ENCODE measurements at places on chromosomes 11 and 22. TPM values are rescaled to one million over a fixed set of nuclear protein-coding genes. Genes with fewer than 3 reads are reported as not detected.
A peak's percentile ranks its signal among the peaks of the same experiment; 100 is the strongest.

CHRDL2 gene
- not detected for total RNA-seq

DNA sequence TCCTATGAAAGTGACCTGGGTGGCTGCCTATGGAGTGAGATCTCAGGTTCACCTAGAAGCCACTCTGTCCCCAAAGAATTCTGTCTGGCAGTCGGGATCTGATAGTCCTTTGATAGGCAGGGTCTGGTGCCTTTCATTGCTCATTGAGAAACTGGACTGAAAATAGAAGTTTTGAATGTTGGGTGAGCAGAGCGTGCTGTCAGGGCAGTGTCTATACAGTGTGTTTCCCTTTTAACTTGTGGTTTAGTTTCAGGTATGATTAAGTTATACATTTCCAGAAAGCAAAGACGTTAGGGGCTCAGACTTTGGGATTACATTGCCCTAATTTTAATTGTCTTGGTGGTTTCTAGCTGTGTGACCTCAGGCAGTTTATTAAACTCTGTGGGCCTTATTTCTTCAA lies 111.3 kb upstream of the PAX6 start:
- DNase-seq: no peak

- no peak for DNase-seq
Observed at GRCh38 chr11:75277991-75278790, 37.6 kb downstream of the TPBGL start.

SMTNL1 gene
- total RNA-seq: not detected

WEE1 gene
- total RNA-seq: 51.2 TPM

INSC gene
- total RNA-seq: under 0.01 TPM

CST6 gene
- total RNA-seq: not detected

DNA sequence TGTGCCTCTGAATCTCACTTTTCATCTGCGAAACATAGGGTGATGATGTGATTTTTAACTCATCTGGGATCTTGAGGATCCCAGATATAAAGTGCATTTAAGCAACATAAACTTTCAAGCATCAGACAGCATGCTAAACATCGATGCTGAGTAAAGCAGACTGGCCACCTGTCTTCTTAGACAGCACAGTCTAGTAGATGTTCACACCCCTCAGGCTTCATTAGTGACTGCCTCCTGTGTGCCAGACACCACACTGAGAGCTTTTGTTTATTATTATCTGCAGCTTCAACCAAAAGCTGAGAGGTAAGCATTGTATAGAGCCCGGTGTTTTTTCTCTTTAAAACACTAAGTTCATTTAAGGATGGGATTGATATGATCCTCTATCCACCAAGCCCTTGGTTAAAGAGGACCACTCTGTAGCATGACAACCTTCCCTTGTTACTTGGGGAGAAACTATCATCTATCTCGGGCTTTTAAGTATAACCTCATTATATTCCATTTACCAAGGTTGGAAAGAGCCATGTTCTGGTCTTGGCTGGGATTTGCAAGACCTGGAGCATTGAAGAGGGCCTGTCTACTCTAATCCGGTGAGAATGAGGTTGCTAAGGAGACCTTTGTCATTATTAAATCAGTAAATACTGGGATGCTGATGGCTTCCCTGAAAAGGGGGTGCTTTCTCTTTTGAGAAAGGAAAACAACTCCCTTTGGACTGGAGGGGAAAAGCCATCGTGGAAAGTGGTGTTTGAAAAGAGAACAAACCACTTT lies 114.2 kb upstream of the SEZ6L start:
- no peak for DNase-seq

DNA sequence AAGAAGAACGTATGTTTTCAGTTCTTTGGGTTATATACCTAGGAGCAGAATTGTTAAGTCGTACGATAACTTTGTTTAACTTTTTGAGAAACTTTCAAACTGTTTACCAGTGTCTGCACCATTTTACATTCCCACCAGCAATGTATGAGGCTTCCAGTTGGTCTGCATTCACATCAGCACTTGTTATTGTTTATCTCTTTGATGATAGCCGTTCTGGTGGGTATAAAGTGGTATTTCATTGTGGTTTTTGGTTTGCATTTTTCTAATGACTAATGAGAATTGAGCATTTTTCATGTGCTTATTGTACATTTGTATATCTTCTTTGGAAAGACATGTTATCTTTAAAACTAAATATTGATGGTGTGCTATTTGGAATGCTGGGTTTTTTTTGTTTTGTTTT lies 59.8 kb downstream of the KDM2A start:
- peak; percentile 83 for DNase-seq

GRCh38 chr11:62075438-62075837 lies 48.4 kb upstream of the INCENP start:
- DNase-seq: no peak

DNA sequence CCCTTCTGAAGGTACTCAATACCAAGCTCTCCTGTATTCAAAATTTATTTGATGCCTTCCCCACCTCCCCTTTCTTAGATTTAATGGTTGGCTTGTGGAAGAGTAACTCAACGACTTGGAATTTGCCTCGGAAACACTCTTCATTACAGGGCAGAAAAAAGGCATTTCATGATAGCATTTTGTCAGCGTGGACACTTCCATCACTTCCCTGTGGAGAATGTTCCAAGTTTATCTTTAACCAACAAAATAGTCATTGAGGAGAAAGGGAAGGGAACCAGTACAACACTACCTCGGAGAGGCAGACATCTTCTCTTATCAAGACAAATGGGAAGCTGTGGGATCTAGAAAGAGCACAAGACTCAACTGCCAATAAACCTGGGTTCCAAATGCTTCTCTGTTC lies 177.2 kb upstream of the MTMR2 start:
- no peak for DNase-seq

DNA sequence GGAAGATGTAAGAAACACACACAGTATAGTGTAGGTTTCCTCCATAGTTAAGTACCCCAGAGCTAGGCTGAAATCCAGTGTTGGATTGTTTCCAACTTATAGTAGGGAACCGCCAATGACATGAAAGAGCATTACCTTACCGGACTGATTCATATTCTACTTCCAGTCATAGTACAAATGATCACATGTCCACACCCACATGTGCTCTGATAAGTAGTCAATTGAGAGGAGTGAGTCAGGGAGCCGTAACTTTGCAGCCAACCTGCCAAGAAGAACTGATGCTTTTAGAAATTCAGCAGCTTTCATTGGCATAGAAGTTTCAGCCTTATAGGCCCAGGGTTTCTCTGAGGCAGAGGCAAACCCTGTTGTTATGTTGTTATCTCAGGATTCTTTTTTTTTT lies 240.6 kb downstream of the ETS1 start:
- DNase-seq: no peak

C11orf91 gene
- not detected for total RNA-seq

- no peak for DNase-seq
Observed at GRCh38 chr11:27353593-27354358, 9.2 kb downstream of the CCDC34 start.

ZNF202 gene
- total RNA-seq: 6.4 TPM

- DNase-seq: no peak
Observed at GRCh38 chr22:22034469-22035132, 52.0 kb upstream of the TOP3B start.

ARRB1 gene
- 27.1 TPM for total RNA-seq

- peak; percentile 26 for DNase-seq
Observed at GRCh38 chr11:102197670-102198139, 87.5 kb downstream of the YAP1 start.

DNA sequence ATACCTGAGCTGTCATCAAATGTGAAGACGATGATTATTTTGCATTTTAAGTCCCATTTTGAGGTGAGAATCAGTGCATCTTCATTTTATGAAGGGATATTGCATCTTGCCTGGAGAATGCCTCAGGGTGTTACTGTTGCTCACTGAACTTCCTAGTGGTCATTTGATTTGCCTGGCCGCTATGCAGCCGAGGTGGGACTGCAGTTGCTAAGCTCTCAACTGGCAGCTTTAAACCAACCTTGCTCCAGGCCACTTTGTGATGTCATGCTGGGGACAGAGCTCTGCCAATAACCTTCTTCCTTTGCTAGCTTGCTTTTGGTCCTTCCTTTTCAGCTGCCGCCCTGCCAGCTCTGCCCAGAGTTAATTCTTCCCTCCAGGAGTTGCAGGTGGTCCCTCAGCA lies 409.4 kb upstream of the B3GAT1 start:
- no peak for DNase-seq

DNA sequence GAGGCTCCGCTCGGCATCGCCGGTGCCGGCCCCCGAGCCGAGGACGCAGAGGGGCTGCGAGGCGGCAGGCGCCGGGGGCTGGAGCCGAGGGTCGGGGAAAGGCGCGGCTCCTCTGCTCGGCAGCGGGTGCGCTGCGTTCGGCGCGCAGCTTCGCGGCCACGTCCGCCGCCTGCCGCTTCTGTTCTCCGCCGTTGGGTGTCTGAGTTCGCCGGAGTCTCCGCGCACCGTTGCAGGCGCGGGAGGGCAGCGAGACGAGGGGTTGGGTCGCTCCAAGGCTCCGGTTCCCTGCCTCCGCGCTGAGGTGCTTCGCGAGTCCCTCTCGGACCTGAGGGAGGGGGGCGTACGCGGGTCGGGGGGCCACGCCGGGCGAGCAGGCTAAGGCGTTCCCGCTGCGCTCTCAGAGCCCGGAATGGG lies 347 bp downstream of the MN1 start:
- DNase-seq: peak; percentile 45

- DNase-seq: peak; percentile 67
Observed at GRCh38 chr22:32473388-32473952, 1.1 kb upstream of the FBXO7 start.
